Thymus (tissue), 14 donors: ENCODE measurements at places on chromosomes 2 and 18. TPM values are rescaled to one million over a fixed set of nuclear protein-coding genes. Genes with fewer than 3 reads are reported as not detected.

- DNase-seq: no peak
Observed at GRCh38 chr2:9799011-9799596, 44.2 kb upstream of the TAF1B start.

DNA sequence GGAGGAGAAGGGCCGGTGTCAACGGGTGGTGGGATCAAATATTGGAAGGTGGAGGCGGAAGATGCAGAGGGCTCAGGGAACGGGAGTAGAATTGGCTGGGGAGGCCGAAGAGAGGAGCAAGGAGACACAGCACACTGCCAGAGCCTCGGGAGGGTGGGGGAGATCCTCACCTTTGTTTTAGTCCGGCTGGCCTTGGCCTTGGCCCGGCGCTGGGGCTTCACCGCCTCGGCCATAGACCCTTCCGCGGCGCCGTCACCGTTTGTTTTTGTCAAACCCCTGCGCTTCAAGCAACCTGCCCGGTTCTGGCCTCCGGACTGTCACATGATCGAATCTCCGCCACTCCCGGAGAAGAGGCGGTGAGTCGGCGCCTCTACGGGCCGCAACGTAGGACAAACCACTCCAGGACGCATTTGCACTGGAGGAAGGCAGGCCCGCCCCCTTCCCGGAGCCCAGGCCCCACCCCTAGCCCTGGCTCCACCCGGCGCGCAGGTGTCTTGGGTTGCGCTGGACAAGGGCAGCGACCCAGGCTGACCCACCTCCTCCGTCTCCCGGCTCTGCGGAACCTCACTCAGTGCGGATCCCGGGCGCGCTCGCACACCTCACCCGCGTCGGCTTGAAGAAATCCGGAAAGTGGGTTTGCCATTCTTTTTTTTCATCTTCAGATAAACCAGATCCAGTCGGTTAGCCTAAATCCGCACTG, at the start of gene EPG5:
Gene EPG5, minus strand, starts transcription at position 323 of the 700 bp plus-strand sequence. Its CDS starts 90 bp downstream, at position 233.
- DNase-seq: peak; percentile 97

DNA sequence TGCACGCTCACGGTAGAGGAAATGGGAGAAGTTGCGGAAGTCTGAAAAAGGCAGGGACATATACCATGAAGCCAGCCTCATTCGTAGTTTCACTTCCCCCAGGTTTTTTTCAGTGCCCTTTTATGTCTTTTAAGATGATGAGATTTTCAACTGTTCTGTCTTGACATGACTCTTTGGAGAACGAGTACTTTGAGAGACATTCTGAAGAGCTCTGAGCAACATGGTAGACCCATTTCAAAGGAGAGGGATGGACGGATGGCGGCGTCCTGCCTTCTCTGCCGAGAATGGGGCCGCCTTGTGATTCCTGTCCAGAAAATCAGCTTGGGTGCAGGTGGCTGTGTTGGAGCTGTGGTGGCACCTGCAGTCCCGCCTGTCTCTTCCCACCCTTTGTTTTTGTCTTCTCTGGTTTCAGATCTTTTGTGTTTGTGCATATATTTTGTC, 41.7 kb downstream of the SH3BP4 start:
- peak; percentile 23 for DNase-seq

DNA sequence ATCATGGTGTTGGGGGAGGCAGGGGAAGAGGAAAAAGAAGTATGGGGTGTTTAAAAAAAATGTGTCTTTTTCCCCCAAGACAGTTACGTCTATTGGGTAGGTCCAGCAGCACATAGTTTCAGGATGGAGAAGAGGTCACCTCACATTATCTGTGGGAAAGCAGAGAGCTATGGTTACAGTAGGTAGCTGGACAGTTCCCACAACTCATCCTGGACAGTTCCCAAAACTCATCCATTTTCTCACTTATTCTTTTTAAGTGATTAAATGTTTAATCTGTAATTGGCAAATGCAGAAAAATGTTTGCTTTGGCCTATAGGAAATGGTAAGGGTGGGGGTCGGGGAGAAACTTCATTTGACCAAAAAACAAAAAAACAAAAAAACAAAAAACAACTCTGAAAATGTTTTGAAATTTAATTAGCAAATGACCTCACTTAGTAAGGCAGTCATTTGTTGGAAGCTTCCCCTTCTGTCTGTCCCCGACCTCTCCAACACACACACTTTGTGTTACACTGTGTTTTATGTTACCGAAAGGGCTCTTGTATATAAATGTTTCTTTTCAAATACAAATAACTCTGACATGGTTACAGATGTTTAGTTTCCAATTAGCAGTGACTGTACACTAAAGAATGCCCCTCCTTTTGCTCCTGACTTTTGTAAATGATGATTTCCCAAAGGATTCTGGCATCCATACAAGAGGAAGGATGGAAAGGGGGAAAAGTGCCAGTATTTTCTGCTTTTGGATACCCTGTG, 173.3 kb upstream of the ZFP36L2 start:
- DNase-seq: no peak

The IL1F10 gene
- total RNA-seq: not detected

GRCh38 chr18:36176711-36177110, 10.6 kb upstream of the MOCOS start:
- DNase-seq: no peak

DNA sequence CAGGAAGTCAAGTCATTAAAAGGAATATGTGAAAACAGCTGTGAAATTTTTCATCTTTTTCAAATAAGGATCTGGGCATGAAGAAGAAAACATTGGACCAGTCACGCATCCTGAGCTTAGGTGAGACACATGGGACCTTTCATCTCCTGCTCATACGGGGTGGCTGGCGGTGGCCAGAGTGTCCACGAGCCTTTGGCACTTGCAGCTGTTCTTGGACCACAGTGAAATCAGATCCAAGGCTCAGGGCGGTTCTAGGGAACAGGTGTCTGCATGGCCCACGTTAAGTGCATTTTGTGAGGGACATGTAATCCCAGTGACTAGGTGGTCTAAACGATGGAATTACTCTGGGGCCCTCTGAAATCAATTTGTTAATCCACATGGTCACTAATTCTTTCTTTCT, 212.7 kb upstream of the COPS8 start:
- DNase-seq: no peak

GRCh38 chr2:173828189-173829142, 136.7 kb downstream of the SP3 start:
- DNase-seq: peak; percentile 4

The CD226 gene
- 16.7 TPM for total RNA-seq

GRCh38 chr18:59458575-59458974, 99.5 kb upstream of the LMAN1 start:
- no peak for DNase-seq

The FBXO15 gene
- total RNA-seq: 5.1 TPM

DNA sequence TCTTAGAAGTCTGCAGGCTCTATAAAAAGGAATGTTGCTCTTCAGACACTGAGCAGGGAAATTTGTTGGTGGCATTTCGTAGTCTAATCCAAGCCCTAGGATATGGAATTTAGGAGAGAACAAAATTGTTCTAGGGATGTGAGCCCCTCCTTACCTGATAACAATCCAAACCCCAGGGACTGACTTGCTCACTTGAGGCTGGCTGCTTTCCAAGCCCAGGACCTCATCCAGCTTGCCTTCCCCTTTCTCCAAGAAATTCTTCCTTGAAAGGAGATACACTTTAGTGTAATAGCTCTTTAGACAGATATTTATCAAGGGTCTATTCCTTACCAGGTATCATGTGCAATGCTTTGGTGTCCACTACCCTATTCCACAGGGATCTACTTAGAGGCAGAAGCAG, 279.8 kb downstream of the C1D start:
- DNase-seq: no peak

DNA sequence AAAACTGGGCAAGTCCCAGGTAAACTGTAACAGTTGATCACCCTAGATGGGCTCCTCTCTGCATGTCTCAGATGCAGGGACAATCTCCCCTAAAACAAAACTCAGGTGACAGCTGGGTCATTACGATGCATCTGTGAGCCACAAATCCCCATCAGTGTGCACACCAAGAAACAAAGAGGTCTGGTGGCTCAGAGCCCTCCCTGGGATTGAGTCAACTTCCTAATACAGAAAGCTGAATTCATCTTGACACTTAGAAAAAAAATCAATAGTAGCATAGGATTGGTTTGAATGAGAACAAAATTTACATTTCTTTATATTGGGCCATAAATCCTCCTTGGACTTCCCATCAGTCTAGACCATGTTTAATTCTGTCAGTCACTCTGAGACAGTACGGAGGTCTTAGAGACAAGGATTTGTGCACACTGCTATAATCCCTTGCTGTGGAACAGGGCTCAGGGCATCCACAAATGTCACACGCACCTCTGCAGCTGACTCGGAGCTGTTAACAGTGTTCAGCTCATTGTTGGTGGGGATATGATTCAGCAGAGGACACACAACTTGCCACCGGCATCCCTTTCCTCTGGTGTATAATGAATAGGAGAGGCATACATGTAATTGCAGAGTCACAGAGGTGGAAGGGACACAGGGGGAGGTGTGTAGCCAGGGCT, 44.5 kb upstream of the DAPL1 start:
- DNase-seq: no peak

GRCh38 chr2:212330263-212330662, 208.3 kb downstream of the ERBB4 start:
- no peak for DNase-seq

The PIEZO2 gene
- 3.2 TPM for total RNA-seq

The M1AP gene
- 0.94 TPM for total RNA-seq

GRCh38 chr2:57701391-57701791, 345.2 kb upstream of the VRK2 start:
- no peak for DNase-seq

The KATNAL2 gene
- 2.2 TPM for total RNA-seq

DNA sequence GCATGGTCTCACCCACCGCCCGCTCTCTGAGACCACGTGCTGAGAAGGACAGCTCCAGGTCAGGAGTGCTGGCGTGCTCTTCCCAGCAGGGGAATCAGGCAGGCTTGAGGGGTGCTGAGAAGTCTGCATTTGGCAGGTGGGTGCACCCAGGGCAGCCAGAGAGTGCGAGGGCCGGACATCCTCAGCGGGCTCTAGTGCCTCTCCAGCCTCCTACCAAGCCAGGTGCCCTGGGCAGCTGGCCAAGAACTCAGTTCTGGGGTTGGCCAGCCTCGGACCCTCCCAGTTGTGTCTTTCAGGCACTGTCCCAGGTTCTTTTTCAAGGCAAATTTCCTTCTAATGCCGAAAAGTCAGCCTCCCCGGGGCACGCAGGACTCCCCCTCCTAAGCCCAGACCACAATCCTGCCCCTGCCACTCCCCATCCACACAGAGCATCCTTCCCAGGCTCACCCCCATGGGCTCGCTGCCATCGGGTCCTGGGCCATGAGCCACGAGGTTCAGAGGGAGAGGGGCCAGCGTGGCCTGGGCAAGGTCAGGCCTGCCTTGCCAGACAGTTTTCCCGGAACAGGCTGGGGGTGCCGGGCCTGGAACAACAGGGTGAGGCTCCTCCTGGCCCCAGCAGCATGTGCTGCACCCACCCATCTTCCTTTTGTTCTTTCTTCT, 52.2 kb upstream of the GPC1 start:
- no peak for DNase-seq

The SLC4A5 gene
- 0.85 TPM for total RNA-seq

- no peak for DNase-seq
Observed at GRCh38 chr2:226079671-226080181, 680.2 kb downstream of the NYAP2 start.

The GREB1L gene
- 0.09 TPM for total RNA-seq

DNA sequence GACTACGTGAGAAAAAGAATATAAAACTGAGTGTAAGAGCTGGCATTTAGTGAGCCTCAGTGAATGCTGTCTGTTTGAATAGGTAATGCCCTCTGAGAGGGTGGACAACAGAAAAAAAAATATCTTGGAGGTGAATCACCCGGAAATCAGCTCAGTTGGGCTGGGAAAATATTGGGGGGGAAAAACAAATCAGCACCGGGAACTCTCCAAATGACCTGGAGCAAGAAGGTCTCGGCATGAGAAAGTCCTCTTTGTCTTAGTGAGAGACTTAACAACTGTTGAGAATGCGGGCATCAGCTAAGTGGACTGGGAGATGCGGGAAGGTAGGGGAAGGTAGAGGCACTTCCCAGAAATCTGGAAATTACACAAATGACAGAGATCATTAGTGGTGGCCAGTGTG, 109.4 kb upstream of the POU3F3 start:
- DNase-seq: no peak

GRCh38 chr2:10211844-10212422, 89.4 kb downstream of the RRM2 start:
- no peak for DNase-seq

DNA sequence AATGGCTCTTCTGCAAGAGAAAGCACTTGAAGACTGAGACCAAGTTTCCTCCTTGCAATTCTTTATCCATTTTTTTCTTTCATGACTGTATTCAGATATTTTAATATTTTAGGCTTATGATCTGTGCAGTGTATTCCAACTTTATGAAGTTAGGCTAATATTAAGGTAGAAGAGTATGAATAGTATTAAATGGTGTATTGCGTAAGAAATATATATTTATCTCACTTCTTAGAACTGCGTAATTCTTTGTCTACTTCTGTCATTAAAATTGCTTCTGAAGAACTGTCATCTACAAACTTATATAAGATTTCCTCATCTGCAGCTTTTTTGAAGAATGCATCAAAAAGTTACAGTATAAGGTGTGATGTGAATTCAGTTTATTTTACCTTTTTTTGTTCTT, 183.2 kb downstream of the DLGAP1 start:
- no peak for DNase-seq

DNA sequence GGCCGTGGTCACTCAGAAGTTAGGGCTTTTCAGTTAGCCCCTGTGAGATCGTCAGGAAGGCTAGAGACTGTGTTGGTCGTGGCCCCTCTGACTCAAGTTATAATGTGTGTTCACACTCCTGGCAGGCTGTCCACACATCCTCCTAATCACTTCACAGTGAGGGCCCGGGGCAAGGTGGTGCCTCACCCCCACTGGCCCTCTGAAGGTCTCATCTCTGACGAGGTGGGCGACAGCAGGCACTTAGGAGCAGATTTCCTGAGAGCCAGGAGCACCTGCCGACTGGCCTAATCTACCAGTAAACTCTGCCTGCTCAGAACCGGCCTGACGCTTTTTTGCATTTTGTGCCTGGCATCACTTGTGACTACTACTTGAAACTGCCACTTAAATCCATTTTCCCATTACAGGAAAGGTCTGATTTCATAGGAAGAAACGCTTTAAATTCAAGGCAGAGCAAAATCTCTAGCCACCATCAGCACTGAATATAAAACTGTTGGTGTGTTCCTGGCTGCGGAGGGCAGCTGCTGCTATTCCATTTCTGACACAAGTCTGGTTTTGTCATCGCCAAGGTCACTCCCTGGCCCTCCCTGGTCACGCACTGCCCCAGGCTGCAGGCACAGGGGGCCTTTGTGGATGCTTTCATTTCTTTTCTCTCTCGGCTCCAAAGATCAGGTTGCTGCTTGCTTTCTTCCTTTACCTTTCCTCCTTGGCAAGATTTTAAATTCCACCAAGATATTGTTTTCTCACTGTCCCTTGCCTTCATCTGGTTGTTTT, 48.0 kb downstream of the RAB12 start:
- DNase-seq: no peak
